Stimulated activated CD8-positive, alpha-beta memory T cell treated with anti-CD3 and anti-CD28 coated beads, Interleukin-7, amount 100 ng/mL, for 1 hour (primary cell): ENCODE measurements at places on chromosomes 4 and X.

GRCh38 chr4:39668887-39669286 lies 29.0 kb upstream of the UBE2K start:
- no peak for DNase-seq

- no peak for DNase-seq
These were observed 3.8 kb downstream of the PLAC1 start for GRCh38 chrX:134654398-134655012.

DNA sequence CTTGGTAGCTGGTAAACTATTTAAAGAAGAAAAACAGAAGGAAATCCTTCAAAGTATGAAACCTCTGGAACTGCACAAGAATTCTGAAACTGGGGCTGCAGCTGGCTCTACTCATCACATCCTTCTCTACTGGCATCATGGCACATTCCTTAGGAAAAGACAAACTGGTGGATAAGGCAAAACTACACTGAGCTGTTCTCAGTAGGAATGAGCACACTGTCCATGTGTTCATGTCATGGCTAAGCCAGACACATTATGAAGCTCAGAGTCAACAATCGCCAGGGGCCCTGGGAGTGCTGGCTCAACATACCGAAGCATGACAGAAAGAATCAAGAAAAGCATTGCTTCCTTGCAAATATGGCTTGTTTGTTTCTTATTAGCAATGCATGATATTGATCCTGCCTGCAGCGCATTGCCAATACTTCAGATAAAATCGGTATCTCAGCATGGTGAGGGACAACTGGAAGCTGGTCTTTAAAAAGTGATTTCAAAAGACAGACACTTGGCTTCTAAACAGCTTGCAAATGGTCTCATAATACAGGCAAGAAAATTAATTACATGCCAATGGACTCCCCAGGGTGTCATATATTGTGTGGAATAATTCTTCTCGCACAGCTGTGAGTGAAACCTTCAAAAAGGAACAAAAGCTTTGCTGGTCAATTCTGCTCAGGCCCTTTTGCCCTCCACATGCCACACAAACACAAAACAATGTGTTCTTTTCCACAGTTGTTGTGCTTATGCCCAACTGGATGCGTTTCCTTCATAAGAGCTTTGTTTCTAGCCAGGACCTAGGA lies 300.2 kb upstream of the VCX start:
- DNase-seq, result no peak

- no peak for DNase-seq
These were observed 74.0 kb upstream of the VMA21 start for GRCh38 chrX:151323054-151323453.

DNA sequence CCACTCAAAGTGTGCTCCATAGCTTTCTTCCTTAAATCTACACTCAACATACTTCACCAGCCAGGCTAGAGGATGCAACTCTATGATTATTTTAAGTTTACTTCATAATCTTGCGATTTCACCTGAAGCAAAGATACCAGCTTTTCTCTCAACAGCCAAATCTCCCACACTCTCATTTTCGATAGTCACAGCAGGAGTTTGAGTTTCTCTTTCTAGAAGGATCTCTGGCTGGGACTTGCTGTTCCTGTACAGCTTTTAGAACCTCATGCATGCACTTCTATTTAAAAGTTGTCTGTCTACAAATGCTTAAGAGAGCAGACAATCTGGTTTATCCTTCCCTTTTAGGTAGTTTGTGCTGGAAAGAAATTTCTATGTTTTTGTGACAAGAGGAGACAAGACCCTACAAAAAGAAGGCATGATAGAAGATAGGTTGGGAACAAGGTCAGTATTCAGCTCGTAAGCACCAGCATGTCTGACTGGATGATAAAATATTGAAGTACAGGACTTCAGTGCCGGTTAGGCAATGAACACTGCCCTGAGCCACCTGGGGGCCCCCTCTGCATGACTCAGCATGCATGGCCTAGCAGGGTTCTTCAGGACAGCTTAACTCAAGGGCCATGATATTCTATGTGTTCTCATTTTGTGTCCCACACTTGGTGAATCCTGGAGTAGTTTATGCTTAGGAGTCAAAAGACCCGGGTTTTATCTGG lies 65.6 kb downstream of the ATXN3L start:
- no peak for DNase-seq

DNA sequence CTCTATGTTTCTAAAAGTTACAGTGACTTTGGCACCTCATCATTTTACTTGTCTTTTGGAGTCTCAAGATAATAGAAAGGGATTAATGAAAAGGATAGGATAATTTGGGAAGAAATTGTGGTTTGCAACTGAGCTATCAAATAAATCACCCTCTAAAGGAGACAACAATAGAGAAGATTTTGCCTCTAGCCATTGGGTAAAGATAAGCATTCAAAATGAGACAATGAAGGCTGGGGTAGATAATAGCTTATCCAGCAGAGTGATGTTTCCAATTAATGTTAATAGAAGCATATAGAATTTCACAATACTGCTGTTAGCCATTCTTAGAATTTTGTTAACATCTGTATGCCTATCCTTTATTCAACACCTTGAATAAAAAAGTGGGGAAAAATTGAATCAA lies 1177.6 kb downstream of the ADGRL3 start:
- no peak for DNase-seq

DNA sequence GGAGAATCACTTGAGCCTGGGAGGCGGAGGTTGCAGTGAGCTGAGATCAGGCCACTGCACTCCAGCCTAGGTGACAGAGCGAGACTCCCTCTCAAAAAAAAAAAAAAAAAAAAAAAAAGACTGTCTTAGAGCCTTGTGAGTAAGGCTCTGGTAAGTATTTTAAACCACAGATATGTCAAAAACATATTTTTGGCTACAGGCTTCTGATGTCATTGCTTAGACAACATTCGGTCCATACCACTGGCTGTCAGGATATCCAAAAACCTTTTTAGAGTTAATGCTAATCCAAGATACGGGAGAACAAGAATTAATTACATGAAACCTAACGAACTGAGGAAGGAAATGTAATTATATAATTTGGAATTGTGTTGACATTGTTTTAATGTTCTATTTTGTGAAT lies 999.5 kb upstream of the PABPC4L start:
- DNase-seq, result no peak

DNA sequence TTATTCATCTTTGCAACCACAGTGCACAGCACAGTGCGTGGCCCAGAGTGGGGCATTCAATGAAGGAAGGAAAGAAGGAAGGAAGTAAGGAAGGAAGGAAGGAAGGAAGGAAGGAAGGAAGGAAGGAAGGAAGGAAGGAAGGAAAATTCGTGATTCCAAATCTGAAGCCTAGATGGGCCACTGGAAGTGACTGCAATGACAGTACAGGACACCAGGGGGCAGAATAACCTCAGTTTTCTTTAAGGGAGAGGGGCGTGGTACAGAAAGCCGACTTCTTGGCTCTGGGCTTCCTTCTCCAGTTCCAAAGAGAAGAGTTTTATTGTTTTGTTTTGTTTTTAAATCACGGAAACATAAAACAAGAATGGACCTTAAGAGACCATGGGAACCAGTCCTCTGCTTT lies 47.8 kb downstream of the APLN start:
- peak; percentile 37 for DNase-seq

DNA sequence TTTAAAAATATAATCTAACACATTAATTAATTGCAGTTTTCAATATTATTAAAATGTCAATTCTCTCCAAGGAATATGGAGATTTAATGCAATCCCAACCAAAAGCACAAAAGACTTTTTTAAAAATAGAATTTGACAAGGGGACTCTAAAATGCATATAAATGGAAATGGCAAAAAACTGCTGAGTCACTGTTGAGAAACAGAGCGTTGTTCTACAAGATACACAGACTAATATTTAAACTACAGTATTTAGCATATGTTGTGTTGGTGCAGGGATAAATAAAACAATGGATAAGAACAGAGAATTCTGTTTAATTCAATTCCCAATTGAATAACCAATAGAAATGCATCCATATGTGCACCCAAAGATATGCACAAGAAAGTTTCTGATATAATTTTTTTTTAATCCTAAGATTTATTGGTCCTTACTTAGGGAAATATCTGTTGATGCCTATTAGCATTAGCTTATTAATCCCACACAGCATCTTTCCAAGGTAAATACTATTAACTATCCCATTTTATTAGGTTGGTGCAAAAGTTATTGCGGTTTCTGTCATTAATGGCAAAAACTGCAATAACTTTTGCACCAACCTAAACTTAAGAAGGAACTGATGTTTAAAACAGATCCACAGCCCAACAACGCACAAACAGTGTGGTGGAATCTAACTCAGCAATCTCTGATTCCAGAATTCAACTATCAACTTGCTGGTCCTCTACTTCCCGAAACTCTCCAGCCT lies 86.8 kb upstream of the VEGFC start:
- DNase-seq, result no peak
